ENCODE measurements at places on chromosomes 2 and 18.
A peak's percentile ranks its signal among the peaks of the same experiment; 100 is the strongest.

DNA sequence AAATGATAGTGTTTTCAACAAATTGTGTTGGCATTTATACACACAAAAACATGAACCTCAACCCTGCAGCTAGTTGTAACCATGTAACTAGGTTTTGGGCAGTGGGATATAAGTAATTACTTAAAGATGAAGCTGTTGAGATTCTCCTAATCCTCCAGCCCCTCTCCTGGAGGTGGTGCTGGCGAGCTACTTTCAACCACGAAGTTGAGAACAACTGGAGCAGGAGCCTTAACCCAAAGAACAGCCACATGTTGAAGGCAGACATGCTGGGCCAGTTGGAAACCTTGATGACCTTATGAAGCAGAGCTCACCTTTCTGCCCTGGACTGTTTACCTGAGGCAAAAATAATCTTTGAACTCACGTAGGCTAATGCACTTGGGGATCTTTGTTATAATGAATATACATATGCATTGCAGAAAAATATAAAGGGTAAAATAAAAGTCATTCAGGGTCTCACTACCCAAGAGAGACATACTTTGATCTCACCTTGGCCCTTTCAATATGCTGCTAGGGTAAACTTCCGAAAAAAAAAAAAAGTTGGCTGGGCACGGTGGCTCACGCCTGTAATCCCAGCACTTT is 89.6 kb upstream of the NPAS2 start:
- DNase-seq, result no peak

DNA sequence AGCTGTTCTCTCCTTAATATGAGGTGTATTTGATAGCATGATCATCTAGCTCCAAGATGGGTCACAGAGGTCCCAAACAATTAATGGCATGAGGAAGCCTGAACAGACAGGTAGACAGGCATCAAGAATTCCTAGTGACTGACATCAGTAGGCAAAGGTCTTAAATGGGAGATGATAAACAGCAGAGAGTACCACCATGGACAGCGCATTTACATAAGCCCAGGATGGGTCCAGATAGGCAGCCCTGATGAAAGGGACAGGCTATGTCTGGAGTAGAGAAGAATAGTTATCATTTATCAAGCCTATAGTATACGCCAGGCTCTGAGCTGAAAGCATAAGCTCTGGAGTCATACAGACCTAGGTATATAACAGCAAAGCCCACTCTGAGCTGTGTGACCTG is 434.7 kb upstream of the SETBP1 start:
- DNase-seq, result no peak

GRCh38 chr2:63881205-63881604 is 39.5 kb downstream of the UGP2 start:
- no peak for DNase-seq

GRCh38 chr2:33014268-33014667 is 67.5 kb downstream of the LTBP1 start:
- DNase-seq, result no peak

DNA sequence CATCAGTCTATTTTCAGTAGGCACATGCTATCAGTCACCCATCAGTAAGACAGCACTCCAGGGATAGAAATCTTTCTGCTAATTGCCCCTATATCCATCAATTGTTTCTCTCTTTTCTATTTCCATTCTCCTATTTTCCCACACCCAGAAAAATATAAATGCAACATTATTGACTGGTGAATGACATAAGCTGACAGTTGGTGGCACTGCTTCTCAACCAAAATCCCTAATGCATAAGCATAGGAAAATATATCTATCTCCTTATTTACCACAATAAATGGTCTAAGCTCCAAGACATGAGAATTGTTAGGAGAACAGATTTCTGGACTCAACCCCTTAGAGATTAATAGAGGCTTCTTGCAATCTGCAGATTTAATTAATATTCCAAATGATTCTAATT is 64.0 kb upstream of the REG3A start:
- no peak for DNase-seq

DNA sequence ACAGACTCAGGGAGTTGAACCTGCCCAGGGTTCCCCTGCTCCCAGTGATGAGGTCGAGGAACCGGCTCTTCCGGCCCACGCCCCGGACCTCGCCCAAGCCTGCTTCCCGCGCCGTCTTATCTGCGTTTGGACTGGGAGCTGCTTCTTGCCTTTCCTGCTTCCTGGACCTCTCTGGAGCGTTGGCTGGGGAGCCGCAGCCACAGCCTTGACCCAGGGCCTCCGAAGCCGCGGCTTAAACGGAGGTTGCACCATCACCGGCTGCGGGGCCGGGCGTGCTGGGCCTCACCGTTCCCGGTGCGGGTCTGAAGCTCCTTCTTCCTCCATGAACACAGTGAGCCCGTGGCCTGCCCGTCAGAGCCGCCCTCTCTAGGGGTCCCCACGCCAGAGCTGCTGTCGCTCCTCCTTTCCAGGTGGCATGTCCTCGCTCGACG is 13.3 kb downstream of the NTSR2 start:
- DNase-seq, result no peak

GRCh38 chr2:190180313-190181122 is 118.0 kb upstream of the MSTN start:
- peak; percentile 2 for DNase-seq

DNA sequence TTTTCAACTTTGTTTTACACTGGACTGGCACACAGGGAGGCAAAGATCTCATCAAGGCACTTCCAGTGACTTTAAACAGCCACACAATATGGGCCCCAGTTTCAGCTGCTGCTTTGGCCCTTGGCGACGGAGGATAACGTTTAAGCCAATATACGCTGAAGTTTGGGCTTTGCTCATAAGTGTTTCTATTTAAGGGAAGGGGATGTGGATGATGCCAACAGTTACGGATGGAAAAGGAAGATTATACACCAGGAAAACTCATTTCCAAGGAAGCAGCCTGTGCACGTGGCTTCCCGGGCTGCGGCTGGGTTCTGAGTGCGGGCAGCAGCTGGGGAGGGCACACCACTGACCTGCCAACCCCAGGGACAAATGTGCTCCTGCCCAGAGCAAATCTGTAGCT is 151.1 kb downstream of the SH3BP4 start:
- DNase-seq, result no peak

DNA sequence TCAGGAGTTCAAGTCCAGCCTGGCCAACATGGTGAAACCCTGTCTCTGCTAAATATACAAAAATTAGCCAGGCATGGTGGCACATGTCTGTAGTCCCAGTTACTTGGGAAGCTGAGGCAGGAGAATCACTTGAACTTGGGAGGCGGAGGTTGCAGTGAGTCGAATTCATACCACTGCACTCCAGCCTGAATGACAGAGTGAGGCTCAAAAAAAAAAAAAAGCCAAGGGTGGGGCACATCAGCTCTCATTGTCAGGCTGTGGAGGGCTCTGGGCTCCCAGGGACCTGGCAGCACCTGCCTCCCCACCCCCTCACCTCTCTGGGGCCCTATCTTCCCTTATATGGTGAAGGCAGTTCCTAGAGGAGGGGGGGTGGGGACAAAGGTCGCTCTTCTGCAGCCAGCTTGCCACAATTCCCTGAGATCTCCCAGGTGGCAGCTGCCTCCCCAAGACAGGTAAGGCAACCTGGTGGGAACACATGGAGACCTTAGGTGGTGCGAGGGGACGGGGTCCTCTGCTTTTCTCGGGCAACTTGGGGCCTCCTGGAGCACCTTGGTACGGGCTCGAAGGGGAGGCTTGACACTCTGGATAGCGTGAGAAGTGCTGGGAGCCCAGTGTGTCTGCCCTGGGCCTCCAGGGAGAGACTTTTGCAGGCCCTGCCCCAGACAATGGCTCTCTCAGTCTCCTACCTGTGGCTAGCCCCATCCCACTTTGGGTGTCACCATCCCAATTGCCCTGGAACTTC is at the start of gene VIL1:
VIL1 (plus strand) TSS at position 407 of the 742 bp plus-strand sequence. CDS start 4,656 bp downstream, outside the sequence.
- no peak for DNase-seq

DNA sequence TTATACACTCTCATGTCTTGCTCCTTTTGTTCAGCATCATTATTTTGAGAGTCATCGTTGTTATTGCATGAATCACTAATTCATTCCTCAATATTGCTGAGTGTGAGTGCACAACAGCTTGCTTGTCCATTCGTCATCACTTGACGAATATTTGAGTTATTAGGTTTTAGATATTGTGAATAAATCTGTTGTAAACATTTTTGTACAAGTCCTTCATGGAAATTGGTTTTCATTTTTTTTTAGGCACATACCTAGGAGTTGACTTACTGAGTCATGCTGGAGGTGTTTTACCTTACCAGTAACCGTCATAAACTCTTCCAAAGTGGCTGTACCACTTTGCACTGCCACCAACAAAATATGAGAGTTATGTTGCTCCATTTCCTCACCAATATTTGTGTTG is 84.2 kb upstream of the NCK2 start:
- no peak for DNase-seq

DNA sequence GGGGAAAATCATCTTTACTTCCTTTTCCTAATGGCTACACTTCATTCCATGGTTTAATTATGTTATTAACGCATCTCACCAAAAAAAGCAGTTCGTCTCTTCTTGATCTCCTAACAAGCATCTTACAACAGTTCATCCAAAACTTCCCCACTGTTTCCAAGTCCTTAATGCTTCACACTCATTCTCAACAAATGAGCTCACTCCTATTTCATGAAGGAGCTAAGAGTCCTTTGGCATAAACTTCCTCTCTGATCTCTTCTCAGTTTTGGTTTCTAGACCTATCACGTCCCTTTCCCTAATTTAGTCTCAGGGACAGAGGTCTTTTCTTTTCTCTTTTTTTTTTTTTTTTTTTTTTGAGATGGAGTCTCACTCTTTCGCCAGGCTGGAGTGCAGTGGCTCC is 205.9 kb upstream of the SLC39A10 start:
- DNase-seq, result no peak

GRCh38 chr2:385785-386184 is 97.9 kb upstream of the ALKAL2 start:
- DNase-seq, result no peak

DNA sequence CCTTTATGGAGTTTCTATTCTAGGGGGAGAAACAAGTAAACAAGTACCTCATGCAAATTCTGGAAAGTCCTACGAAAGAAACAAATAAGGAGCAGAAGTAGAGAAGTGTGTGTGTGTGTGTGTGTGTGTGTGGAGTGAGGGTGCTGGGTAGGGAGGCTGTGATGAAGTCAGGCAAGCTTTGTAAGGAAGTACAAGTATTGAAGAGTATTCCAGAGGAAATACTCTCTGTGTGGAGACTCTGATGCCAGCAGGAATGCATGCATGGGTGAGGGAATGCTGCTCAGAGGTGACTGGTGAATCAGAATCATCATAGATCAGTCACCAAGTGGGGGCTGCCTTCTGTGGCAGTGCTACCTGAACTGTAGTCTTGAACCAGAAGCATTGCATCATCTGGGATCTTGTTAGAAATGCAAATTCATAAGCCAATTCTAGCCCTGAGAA is 34.5 kb downstream of the SLC4A3 start:
- no peak for DNase-seq

DNA sequence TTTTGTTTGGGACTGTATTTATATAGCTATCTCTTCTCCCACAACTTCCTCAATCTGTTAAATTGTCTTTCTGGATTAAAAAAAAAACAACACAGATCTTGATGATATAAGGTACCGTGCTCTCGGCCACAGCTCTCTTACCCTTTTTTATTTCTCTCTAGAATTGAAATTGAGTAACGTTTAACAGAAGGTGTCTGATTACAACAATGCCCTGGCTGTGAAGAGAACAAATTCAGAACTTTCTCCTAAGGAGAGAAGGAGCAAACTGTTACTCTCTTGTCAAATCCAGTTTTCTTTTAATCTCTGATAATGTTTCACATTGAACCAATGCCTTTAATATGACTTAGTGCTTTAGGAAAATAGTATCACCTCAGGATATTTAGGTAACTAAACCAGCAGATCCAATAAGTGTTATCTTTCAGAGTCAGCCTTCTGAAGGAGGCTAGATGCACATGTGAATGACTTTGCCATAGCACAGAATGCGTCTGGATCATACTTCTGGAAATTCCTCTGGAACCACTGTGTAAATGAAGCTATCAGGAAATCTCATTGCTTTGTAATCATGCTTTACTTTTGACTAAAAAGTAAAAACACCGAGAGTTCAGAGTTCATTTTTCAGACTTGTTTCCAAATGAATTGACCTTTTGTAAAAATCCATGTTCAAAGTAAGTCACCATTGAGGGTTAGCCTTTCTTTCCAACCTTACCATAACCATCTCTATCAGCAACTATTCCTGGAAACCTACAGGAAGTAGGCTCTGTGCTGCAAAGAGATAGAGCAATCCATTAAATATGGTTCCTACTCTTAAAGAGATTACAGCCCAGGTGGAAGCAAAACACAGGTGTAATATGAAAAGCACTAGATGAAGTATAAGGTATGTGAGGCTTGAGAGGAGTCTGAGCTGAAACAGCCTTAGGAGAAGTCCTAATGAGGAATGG is 147.0 kb upstream of the OSR1 start:
- DNase-seq, result no peak

GRCh38 chr2:140454717-140455116 is 1674.5 kb upstream of the NXPH2 start:
- DNase-seq, result no peak

DNA sequence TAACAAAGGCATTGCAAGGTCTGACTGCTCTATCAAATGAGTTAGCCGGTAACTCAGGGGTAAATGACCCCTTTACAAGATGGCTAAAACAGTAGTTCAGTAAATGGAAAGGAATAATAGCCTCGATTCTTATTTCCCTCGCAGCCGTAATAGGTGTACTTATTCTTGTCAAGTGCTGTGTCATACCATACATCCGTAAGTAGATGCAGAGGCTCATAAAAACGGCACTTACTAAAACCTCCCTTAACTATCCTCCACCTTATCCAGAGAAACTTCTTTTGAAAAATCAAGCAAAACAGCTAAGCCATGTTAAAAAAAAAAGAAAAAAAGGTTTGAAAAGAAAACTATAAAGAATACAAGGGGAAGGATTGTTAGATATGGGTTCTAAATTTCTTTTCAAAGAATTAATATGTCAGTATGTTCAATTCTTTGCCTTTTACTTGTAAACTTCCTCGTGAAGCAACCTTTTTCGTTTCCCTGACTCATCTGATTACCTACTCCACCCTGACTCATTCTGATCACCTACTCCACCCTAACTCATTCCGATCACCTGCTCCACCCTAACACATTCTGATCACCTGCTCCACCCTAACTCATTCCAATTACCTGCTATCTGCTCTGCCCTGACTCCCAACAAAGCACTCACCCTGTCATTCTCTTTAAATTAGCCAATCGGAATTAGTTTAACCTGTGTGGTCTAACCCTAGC is 127.5 kb downstream of the SPAG16 start:
- no peak for DNase-seq

- peak; percentile 73 for DNase-seq
Observed at GRCh38 chr2:111116843-111117597, 3.7 kb upstream of the BCL2L11 start.

- DNase-seq, result no peak
Observed at GRCh38 chr2:205755923-205756322, 73.6 kb downstream of the NRP2 start.
